CD4-positive, alpha-beta T cell treated with Interleukin-12 subunit alpha and Interleukin-12 subunit beta, for 1 hour (primary cell): ENCODE measurements at places on chromosomes 12 and 14.
A peak's percentile ranks its signal among the peaks of the same experiment; 100 is the strongest.

DNA sequence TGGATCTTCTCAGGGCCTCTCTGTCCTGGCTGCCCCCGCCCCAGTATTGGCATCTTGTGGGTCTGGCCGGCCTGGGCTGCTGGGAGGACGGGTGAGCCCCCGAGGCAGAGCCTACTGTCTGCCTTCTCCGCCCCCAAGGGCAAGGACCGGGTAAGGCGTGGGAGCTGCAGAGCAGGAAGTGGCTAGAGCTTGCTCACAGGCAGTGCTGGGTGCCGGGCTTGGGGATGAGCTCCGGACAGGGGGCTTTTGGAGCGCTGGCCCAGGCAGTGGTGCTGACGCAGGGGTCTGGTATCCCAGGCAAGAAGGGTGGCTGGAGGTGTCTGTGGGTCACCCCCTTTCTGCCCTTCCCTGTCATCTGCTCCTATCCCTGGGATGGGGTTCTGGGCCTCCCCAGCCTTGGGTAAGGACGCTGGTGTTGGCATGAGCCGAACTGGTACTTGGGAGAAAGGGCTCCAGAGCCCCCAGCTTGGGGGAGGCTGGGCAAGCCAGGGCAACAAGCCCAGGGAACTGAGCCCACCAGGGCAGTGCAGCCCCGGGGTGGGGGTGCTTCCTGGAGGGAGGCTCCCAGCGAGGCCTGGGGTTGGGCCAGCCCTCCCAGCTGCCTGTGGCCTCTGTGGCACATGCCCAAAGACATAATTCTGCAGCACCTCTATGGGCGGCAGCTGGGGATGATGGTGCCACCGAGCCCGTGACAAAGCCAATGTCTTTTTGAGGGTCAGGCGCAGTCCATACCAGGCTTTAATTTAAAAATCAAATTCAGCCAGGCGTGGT, 126.3 kb downstream of the KIF26A start:
- no peak for DNase-seq

- DNase-seq, result no peak
Measured at GRCh38 chr14:76219873-76220272, 68.2 kb downstream of the GPATCH2L start.

- no peak for DNase-seq
Measured at GRCh38 chr14:95356245-95356869, 36.6 kb upstream of the CLMN start.

DNA sequence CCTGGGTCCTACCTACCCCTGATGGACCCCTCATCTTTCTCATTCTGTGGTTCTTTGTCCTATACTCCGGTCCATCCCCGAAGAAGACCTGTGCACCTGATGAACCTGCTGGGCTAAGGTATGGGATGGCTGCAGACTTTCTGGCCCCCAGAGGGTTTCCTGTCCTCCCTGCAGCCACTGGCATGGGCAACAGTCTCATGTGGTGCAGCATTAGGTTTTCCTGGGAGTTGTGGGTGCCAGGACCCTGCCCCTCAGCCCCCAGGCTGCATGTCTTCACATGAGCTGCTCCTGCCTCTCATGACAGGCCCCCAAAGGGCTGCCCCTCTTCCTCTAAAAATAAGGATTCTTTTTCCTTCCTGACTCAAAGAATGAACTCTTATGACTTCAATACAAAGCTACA, 72.3 kb upstream of the GPR68 start:
- no peak for DNase-seq

DNA sequence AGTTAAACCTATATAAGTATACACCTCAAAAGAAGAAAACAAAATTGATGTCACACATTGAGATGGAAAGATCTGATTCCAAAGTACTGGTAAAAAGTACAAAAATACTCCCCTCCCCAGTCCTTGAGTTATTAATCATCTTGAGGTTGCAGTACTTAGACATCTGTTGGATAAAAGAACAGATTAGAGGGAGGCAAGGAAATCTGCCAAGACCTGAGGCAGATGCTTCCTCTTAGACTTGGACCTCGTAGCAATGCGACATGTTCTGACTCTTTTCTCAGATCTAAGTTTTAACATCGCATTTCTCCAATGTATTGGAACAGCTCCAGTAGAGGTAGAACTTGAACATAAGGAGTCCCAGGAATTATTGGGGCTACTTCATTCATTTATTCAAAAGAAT, 187.9 kb upstream of the GRIN2B start:
- DNase-seq, result no peak

DNA sequence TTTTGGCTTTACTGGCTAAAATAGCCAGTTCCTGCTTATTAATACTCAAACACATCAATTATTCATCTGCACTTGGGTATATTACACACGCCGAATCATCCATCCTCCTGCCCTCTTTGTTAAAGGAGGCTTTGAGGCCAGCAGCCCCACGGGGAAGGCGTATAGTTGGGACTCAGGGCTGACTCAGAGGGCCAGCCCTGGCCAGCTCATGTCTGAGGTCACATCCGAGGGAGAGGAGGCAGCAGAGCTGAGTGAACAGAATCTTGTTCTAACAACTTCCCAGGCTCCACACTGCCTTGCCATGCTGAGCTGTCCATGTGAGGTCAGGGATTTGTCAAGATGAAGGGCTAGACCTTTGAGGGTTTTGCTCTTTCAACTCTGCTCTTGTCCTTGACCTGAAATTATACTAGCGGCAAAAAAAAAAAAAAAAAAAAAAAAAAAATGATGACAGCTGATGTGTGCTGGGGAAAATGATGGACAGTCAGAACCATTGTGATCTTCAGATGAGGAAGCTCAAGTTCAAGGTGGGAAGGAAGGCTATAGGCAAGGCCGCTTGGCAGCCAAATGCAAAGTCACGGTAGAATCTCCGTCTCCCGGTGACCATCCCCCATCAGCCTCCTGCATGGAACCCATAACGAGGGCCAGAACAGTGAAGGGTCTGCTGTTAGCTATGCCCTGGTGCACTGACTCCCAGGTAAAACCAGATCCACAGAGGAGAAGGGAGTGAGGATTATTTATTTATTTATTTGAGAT, 12.5 kb upstream of the MARK3 start:
- no peak for DNase-seq

DNA sequence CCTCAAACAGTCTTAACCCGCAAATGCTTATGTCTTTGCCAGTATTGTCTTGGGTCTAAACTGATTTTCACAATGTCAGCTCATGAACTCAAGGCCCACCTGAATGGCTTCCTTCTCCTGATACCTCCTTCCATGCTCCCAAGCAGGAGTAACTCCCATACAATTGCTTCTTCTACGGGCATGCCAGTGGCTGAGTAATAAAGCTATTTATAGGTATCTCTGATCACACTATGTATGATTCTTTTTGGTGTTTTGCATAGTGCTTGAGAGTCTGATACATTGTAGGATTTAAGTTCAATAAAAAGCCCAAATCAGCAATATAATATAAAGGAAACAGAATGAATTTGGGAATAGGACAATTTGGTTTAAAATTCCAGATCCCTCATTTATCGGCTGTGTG, 235.0 kb upstream of the DCN start:
- no peak for DNase-seq

GRCh38 chr14:103070971-103071542, 13.0 kb upstream of the LBHD2 start:
- no peak for DNase-seq

- DNase-seq, result no peak
Measured at GRCh38 chr12:67981287-67982162, 7.7 kb upstream of the IFNG-AS1 start.

DNA sequence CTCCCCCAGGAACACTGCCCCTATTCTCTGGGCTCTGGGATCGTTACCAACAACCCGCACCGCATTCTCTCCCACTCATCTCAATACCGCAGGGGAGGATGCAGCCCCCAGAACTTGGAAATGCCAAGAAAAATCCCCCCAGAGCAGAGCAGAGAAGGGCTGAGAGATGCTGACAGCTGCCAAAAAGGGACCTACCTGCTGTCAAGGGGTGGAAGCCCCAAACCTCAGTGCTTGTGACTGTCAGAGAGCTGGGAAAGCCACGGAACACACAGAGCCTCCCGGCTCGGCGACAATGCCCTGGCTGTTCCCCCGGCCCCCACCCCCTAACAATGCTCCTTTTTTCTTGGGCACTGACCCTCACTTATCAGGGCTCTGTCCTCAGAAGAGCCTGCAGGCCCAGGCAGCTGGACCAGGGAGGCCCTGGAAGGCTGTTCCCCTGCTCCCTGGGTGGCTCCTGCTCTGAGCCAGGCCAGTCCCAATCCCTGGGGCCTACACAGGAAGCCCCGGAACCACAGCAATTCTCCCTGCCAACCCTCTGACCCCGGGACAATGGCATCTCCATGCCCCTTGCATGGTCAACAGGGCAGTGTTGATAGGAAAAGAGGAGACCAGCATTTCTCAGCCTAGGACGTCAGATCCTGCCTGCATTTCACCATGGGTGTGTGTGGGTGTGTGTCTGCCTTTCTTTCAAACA, 78.9 kb downstream of the ITPK1 start:
- DNase-seq, result no peak

DNA sequence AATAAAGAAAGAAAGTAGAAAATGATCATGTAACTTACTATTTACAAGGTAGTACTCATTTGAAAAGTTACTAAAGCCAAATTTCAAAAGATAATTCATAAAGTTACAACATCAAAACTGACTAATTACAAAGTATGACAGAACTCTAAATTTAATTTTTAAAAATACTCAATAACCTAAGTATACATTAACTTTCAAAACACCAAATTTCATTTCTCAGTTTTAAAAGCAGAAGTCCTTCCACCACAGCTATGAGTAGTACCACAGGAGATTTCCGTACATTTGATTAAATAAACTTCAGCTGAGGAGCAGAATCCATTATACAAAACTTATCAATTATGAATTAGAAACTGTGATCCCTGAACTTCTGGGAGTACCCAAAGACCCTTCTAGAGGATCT, 100.8 kb upstream of the BBS10 start:
- DNase-seq, result no peak

- no peak for DNase-seq
Measured at GRCh38 chr12:108241986-108242703, 97.0 kb downstream of the CMKLR1 start.

DNA sequence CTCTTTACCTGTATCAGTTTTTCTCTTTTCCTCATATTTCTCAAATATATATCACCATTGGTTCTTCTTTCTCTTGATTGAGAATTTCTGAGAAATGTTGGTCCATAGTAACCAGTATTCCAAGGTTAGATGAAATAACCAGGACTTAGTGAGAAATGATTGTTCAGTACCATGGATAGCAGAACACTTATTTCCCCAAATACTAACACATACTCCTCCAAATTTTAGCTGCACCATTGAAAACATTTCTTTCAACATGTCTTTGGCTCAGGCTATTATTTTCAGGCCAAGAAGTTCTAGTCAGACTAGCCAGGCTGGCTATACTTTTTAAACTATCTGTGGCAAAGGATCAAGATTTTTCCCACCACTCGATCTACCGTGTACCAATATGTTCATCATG, 113.3 kb downstream of the PTPRO start:
- DNase-seq, result no peak

- DNase-seq, result no peak
Measured at GRCh38 chr12:116797885-116798284, 59.8 kb downstream of the RNFT2 start.

DNA sequence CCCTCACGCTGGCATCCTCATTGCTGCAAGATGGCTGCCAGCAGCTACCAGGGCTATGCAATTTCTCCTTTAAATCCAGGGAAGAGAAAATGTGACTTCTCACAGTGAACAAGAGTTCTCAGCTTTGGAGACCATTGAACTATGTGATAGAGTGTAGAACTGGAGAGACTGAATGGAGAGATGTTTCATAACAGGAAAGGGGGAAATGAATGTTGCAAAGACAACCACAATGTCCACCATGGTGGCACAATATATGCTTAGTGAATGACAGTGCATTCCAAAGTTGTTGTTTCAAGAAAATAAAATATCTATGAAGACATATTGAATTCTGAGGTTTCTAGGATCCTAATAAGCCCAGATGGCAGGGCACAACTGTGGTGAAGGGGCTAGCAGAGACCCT, 13.2 kb upstream of the COCH start:
- DNase-seq, result no peak

DNA sequence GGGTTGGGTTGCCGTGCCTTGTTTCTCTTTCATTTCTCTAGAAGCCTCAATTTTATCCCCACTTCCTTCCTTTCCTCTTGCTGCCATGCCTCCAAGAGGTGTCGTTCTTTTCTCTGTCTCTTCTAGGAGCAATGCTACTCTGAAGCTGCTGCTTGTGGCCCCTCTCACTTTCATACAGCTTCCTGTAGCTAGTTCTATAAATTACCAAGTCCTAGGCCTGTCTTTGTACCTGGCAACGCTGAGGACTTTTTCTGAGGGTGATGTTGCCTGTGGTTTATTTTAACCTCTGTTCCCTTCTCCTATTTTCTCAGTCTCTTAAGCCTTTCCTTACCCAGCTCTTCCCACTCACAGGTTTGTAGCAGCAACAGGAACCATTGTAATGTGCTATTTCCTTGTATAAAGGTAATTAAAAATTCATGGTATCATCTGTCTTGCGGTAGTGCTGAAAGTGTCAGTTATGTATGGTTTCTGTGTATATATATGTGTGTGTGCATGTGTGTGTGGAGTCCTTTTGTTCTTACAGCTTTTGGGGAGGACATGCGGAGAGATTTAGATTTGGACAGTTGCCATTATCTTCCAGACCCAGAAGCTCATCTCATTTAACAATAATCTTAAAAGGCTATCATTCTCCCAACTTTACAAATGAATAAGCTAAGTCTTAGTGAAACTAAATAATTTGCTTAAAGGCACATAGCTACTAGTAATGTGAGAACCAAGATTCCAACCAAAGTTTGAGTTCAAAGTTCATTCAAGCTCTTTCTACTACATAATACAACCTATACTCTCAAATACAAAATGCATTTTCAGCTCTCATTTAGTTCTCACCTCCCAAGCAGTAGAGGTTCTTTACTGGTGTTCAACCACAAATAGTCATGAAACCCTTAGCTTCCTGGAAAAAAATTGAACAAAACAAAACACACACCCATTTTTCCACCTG, 43.8 kb downstream of the DDHD1 start:
- DNase-seq, result peak; percentile 60

DNA sequence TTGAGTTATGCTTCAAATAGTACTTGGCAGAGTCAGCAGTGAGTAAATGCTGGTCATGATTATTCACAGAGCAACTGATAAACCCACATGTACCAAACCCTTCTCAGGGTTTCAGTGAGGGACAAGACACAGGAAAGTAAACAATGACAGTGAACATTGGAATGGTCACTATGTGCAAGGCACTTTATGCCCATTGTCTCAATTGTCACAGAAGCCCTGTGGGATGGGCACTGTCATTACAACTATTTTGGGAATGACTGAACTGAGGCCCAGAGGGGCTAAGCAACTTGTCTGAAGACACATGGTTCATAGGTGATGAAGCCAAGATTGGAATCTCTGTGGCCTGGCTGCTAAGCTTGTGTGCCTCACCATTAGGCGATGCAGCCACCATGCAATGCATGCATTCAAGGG, 238.5 kb downstream of the RBM19 start:
- DNase-seq, result no peak

GRCh38 chr14:98819867-98820206, 452.2 kb downstream of the BCL11B start:
- DNase-seq, result no peak

GRCh38 chr14:33897878-33898535, 52.9 kb downstream of the EGLN3 start:
- no peak for DNase-seq

DNA sequence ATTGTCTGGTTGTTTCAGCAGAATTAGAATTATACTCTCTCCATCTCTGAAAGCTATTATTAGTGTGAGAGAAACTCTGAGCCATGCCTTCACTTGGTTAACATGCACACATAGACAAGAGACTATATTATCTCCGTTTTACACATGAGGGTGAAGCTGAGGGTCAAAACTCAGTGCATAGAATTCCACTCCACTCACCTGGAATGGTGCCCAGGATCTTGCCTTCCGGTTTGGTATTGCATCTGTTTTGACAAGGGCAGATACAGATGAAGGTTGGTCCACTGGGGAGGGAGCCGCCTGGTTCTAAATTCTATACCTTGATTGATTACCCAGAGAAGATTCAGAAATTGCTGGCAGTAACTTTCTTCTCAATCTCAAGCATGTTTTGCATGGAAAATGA, 149.5 kb upstream of the PELI2 start:
- DNase-seq, result no peak
